Endothelial cell of umbilical vein (primary cell): ENCODE measurements at places on chromosomes 7 and 10.

DNA sequence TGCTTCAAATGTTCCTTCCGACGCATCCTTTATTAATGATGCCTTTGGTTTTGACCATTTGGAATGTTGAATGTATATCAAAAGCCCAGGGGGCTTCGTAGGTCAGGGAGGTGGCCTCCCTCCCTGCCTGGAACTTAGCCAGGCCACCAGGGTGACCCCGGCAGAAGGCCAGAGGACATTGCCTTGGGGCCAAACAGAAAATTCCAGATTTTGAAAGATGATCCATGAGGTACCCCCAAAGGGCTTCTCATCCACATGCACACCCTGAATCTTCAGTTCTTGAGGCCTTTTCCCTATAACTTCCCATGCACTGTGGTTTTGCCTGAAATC lies 171.7 kb downstream of the ADAM12 start:
- DNase-seq: no peak

DNA sequence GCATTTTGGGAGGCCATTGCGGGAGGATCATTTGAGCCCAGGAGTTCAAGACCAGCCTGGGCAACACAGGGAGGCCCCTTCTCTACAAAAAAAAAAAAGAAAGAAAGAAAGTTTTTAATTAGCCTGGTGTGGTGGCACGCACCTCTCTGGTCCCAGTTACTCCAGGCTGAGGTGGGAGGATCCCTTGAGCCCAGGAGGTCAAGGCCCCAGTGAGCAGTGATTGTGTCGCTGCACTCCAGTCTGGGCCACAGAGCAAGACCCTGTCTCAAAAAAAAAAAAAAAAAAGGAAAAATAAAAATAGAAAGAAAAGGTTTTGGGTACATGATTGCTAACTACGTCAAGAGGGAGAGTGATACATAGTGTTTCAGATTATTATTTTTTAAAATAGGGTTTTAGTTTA lies 2.0 kb upstream of the USP54 start:
- no peak for DNase-seq

- DNase-seq: no peak
These were observed 14.0 kb upstream of the INSIG1 start for GRCh38 chr7:155283565-155284194.

- DNase-seq: no peak
These were observed 21.3 kb upstream of the EFCAB10 start for GRCh38 chr7:105602325-105603305.

GRCh38 chr7:130493275-130493873 lies 1.5 kb downstream of the MEST start:
- DNase-seq: peak; percentile 24

DNA sequence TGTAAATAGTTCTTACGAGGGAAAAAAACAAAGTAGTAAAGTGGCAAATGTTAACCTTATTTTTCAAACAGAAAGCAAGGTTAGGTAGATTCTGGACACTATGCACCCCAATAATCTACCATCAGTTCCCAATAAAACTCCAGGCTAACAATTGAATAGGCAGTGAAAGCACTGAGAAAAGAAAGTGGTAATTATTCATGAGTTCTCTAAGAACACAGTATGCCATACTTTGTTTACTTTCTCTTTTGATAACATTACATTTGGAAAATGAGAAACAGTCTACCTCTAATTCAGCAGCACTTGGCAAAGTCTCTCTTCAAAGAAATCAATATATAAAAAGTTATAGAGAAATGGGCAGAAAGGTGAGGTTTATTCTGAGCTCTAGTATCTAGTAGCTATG lies 18.4 kb downstream of the TM9SF3 start:
- DNase-seq: no peak

GRCh38 chr7:87918740-87919139 lies 15.3 kb upstream of the ADAM22 start:
- DNase-seq: no peak
